Stimulated activated CD4-positive, alpha-beta T cell treated with anti-CD3 and anti-CD28 coated beads, Interleukin-4, amount 100 ng/mL, for 4 hours (primary cell): ENCODE measurements at places on chromosomes 12 and 14.
A peak's percentile ranks its signal among the peaks of the same experiment; 100 is the strongest.

DNA sequence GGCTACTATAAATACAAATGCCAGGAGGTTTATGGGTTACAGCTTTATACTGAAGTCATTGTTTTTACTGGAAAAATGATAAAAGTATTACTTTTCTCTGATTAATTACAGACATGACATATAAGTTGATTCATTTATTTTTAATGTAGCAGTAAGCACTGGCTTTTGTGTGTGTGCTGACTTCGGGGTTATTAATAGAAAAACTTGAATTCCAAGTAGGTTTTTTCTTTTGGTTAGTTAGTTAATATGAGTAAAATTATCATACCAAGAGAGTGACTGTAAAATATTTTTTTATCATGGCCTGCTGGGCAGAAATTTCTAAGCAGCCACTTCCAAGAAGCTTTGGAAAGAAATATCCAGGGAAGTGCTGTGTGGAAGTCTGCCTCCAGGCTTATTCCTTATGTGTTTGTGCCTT is 56.4 kb downstream of the IFT81 start:
- DNase-seq, result no peak

- no peak for DNase-seq
Observed at GRCh38 chr12:51005671-51006070, 20.5 kb downstream of the SLC11A2 start.

DNA sequence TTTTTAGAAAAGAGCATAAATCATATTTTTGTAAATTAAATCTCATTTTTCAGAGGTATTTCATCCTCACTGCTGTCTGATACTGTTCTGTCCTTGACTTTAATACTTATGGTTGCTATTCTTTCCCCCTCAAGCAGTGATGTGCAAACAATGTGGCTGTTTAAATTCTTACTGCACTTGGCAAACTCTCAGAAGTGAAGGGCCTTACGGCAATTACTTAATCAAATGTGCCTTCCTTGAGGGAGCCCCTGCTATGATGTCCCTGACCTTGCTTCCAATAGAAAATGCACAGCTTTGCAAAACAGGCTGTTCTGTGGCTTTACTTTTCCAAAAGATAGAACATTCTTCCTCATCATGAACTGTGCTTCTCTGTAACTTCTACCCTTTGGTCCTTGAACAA is 35.2 kb downstream of the UBE3B start:
- no peak for DNase-seq

DNA sequence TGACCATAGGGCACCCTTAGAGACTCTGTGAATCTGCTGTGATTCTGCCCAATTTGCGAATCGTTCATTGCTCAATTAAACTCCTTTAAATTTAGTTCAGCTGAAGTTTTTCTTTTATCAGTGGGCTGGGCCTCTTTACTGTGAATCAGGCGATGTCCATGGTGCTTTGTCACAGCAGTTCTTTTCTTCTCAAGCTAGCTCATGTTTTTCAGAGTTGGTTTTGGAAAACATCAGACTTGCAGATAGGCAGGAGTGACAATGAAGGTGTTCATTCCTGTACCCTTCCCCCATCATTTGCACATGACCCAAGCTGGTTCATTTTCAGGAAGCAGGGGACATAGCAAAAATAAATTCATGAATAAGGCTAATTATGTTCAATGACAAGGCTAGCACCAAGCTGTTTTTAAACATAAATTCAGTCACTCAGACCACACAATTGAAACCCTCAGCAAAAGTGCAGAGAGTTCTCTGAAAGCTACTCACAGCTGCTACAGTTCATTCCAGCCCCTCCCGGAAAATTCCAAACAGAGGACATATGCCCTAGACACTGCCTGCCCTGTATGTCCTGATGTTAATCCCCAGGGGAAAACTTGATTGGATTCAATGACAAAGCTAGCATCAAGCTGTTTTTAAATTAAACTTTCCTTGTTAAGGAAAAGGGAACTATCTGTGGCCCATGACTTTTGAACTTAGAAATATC is 383.3 kb downstream of the C12orf75 start:
- no peak for DNase-seq

- no peak for DNase-seq
Observed at GRCh38 chr12:70185301-70185700, 57.9 kb upstream of the CNOT2 start.

DNA sequence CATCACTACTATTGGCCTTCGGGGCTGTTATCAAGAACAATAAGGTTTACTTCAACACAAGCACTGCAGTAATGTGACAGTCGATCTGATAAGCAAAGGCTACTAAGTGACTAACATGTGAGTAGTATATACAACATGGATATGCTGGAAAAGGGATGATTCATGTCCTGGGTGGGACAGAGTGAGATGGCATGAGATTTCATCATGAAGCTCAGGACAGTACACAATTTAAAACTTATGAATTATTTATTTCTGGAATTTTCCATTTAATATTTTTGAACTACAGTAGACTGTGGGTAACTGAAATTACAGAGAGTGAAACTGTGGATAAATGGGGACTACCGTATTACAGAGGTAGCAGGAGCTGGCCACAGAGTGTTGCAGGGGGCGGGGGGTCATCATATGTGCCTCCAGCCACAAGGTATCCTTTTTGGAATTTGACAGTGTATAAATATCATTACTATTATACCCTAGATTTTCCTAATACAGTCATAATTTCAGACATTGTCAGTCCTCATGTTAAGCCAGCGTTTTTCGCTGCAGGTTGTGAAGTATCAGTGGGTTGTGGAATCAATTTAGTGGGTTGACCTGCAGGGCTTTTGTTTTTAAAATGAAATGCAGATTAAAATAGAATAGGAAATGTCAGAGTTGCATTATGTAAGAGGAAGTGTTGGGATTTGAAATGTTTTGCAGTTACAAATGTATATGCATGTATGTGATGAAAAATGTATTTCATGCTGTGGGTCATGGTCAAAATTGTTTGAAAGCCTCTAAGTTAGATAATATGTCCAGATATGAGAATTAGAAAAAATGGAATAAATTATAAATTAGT is 148.0 kb upstream of the NUDT4 start:
- no peak for DNase-seq

DNA sequence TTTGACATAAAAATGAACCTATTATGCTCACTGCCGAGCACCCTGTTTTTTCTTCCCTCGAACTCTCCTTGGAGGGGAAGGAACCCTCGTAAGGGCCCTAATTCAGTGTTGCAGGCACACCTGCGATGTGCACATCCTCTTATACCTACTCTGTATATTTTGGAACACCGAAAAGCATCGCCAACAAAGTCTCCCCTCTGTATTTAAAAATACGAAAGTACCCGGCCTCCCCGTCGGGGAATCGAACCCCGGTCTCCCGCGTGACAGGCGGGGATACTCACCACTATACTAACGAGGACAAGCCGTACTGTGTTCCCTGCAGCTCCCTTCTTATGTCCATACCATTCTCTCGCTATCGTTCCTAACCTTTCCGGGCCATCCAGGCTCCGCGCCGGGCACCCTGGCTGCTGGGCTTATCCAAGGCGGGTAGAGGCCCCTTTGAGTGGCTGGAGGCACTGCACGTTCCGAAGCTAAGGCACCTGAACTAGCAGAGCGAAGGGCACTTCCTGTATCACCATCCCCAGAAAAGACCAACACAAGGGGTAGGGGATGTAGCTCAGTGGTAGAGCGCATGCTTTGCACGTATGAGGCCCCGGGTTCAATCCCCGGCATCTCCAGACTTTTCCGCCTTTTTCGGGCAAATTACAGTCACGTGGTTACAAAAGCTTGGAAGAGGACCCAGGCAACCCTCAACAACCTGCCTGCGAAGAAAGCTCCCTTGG is 25.1 kb upstream of the UBC start:
- DNase-seq, result peak; percentile 86

GRCh38 chr14:55927028-55927427 is 191.2 kb upstream of the PELI2 start:
- DNase-seq, result no peak

- DNase-seq, result peak; percentile 5
Observed at GRCh38 chr14:59187802-59188460, 536 bp upstream of the DAAM1 start.

- DNase-seq, result no peak
Observed at GRCh38 chr12:115752913-115753726, 524.4 kb downstream of the MED13L start.

DNA sequence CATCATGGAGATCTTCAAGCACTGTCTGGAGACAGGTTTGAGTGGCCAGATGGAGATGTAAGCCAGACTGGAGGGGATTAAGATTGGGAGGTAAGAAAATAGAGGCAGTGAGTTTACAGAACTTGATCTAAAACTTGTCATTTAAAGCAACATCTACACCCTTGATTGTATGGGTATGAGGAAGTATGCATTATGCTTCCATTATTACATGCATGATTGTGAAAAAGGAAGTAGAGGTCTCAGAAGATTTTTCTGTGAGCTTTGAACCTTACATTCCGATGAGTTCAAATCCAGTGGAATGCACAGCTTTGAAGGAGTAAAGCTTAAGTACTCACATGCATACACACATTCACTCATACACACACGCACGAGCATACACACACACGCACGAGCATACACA is 550.8 kb downstream of the MED13L start:
- no peak for DNase-seq

- DNase-seq, result no peak
Observed at GRCh38 chr14:101286271-101287018, 274.9 kb upstream of the DIO3 start.

DNA sequence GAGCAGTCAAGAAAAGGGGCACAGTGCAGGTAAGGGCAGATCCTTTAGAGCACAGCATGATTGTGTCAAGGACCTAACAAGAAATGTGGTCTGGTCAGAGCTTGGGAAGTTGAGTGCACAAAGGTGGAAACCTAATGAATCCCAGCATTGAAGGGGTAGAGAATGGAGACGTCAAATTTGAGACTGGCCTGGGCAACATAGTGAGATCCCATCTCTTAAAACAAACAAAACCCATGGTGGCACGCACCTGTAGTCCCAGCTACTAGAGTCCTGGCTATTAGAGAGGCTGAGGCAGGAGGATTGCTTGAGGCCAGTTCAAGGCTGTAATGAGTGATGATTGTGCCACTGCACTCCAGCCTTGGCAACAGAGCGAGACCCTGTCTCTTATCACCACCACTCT is 37.0 kb upstream of the CCDC88C start:
- no peak for DNase-seq

- DNase-seq, result no peak
Observed at GRCh38 chr12:119154435-119154818, 24.3 kb upstream of the HSPB8 start.

DNA sequence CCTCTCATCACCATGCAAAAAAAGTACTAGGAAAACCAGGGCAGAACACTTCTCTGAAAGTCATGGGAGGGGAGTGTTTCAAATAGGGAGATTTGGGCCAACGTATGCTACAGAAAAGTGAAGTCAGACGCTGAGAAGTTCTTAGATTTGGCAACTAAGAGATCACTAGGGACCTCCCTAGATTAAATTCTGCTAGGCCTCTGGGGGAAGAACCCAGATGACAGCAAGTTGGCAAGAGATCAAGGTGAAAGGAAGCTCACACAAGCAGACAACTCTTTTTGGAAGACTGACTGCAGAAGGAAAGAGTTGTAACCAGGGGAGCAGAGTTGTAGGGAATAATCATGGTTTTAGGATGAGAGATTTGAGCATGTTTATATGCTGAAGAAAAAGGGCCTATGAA is 20.7 kb downstream of the IQSEC3 start:
- DNase-seq, result no peak

DNA sequence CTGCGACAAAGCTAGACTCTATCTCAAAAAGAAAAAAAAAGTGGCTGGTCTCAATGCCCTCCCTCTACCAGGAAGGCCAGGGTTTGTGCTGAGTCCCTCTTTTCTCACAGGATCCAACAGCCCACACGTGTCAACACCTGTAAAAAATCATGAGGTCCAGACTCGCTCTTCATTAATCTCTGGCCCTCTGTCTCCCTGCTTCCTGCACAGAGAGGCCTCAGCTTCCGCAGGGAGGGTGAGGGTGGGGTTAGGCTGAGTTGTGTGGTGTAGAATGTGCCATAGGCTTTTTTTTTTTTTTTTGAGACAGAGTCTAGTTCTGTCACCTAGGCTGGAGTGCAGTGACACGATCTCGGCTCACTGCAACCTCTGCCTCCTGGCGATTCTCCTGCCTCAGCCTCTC is 6.1 kb downstream of the CFAP73 start:
- DNase-seq, result no peak

DNA sequence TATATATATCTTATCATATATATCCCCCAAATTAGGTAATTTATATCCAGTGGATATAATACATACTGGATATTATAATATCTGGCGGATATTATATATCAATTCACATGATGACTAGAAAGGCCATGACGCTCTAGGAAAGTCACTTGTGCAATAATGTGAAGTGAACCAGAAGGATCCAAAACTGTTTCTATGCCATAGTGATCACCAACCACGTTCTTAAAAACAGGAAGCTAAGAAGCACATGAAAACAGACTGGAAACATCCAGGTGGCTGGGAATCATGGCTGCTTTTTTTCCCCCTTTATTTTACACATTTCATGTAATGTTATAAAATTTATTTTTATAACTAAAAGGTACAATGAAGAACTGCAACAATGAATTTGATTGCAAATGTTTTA is 1.4 kb downstream of the GUCY2C start:
- no peak for DNase-seq

DNA sequence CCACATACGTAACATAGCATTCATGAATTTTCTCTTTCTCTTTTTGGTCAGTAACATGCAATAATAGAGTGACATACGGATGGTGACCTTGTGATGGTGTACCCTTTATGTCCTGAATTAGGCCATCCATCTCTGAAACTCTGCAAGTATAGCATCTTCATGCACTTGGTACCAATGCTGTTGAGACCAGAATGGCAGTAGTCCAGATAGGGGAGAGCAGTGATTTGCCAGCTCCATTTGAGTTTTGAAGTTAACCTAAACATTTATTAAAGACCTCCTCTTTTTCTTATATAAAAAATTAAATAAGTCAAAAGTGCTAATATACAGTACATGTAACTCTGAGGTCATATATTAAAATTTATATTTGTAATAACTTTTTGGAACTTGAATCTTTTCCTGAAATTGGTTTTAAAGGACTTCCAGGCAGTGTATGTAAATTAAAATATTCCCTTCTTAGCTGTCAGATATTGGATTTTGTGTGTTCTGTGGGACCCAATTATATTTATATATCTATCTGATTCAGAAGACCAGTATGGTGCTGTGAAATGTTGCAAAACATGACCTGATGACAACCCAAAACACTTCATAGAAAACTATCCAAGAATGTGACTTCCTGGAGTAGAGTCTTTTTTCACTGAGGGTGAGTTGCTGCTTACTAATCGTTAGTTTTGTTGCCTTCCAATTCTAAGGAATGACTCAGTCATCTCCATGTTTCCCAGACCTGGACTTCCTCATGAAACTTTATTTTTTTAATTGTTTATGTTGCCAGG is 3.5 kb downstream of the ELK3 start:
- no peak for DNase-seq
